ENCODE measurements at places on chromosomes 1 and 21. TPM values are rescaled to one million over a fixed set of nuclear protein-coding genes. Genes with fewer than 3 reads are reported as not detected.

The C1QTNF12 gene
- 3.5 TPM for total RNA-seq

The MTX1 gene
- total RNA-seq, result 58.6 TPM

The FAM151A gene
- not detected for total RNA-seq

The BNIPL gene
- total RNA-seq, result 1.5 TPM

The OR2M3 gene
- total RNA-seq, result not detected

The HUNK gene
- 0.55 TPM for total RNA-seq

The LCE3C gene
- not detected for total RNA-seq

The ANGPTL7 gene
- not detected for total RNA-seq

The MROH7 gene
- total RNA-seq, result 0.16 TPM

The GBP7 gene
- not detected for total RNA-seq

The RSPH1 gene
- not detected for total RNA-seq

The OR6K2 gene
- not detected for total RNA-seq

The FCGR3A gene
- total RNA-seq, result not detected

The RNU1-3 gene
- total RNA-seq, result 2,033 TPM

The KRTAP27-1 gene
- not detected for total RNA-seq

The DISP1 gene
- total RNA-seq, result 2.0 TPM

The GPR52 gene
- 1.6 TPM for total RNA-seq

The PGLYRP4 gene
- total RNA-seq, result not detected
